ENCODE measurements at places on chromosomes 1 and 21. TPM values are rescaled to one million over a fixed set of nuclear protein-coding genes. Genes with fewer than 3 reads are reported as not detected.

TBCE gene
- 32.8 TPM for total RNA-seq

MPL gene
- total RNA-seq: 0.32 TPM

ALX3 gene
- total RNA-seq: not detected

DNA sequence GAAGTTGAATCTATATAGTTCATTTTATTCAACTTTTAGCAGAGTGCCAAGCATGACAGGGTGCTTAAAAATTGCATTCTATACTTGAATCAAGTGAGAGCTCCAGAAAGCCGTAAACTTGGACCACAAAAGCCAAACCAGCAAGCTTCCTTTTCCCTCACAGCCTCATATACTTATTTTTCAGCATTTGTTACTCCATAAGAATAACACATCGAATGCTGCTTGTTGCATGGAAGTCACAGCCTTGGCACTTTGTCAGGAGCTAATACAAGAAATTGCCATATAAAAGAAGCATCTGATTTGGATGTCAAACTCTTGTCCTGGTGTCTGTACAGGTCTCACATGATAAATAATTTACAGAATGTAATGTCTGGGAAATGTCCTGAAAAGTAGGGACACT lies 87.4 kb downstream of the PLXNA2 start:
- no peak for DNase-seq
- H3K4me3 ChIP-seq: no peak overlapping the region

DNA sequence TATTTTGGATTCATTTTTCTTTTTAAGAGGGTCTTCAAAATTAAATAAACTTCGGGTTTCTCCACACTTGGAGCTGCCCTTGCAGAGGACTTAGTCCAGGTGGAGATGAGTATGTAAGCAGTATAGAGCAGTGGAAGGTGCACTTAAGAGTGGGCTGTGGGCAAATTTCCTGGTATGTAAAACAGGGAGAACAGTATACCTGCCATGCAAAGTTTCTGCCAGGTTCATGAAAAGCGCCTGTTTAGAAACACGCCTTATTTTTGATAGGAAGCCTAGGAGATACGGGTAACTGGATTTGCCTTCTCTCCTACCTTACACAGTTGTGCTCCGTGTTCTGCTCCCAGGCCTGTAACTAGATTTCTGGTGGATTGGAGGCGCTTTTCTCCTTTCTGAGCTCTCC lies 1.2 kb downstream of the KDM4A start:
- no peak overlapping the region for H3K27ac ChIP-seq
- no peaks in the 10 kb centered on the region for H3K4me1 ChIP-seq
- DNase-seq: no peak
- no peaks in the 10 kb centered on the region for H3K27me3 ChIP-seq

- peaks cover 1% of the 10 kb centered on the region for H3K4me1 ChIP-seq
- no peak overlapping the region for H3K27ac ChIP-seq
- DNase-seq: peak; percentile 43
- no peaks in the 10 kb centered on the region for H3K27me3 ChIP-seq
- peaks cover 4% of the 10 kb centered on the region for H3K36me3 ChIP-seq
- H3K4me3 ChIP-seq: no peak overlapping the region
Measured at GRCh38 chr1:53401813-53402745, 57.1 kb upstream of the DMRTB1 start.

DNA sequence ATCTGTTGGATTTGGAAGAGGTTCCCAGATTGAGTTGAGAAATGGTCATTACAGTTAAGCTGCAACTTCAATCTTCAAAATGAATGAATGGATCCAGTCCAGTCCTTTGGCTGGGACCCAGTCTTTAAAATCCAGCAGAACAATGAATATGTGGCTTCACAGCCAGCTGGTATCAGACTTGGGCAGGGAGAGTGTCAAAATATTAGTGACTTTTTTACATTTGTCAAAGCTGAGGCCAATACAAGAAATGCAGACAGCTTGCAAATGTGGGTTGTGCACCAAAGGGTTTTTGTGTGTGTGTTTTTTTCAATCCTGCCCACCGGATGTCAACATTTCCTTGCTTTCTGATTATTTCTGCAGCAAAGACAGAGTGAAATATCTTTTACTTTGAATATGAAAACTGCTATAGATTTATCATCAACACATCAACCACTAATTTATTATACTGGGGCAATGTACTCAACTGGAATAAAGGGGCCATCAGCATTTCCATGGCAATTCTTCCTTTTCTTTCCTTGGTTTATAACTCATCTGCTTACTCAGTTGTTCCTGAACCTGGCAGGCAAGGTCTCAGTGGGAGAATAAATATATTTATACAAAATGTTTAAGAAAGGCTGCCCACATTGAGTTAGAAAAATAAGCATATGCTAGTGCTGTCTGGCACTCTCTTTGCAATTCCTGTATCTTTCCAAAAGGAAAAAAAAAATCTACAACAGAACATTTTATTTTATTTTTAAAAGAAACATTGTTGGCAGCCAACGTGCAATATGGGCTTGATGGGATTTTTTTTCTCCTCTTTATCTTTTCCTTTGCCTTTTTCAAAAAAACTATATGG lies 491.6 kb upstream of the C1orf87 start:
- H3K27me3 ChIP-seq: no peaks in the 10 kb centered on the region
- DNase-seq: no peak
- no peak overlapping the region for H3K27ac ChIP-seq
- no peak overlapping the region for H3K4me3 ChIP-seq
- no peaks in the 10 kb centered on the region for H3K4me1 ChIP-seq

DNA sequence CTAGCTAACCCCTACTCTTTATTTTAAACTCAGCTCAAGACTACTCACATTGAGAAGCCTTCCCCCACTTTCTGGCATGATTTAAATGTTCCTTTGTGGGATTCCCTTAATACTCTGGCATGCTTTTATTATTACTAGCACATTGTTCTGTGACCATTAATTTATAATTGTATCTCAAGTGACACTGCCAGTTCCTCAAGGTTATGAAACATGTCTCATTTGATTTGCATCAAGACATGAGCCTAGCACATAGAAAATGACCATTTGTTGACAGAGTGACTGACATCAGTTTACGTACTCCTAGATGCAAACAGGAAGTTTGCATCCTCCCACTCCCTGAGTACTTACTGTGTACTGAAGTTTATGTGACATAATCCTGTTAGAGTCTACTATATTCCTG lies 15.2 kb downstream of the RGS4 start:
- H3K27ac ChIP-seq: no peak overlapping the region
- DNase-seq: no peak
- H3K4me1 ChIP-seq: no peaks in the 10 kb centered on the region
- no peaks in the 10 kb centered on the region for H3K27me3 ChIP-seq
- H3K36me3 ChIP-seq: no peaks in the 10 kb centered on the region

- no peaks in the 10 kb centered on the region for H3K4me1 ChIP-seq
- no peak overlapping the region for H3K27ac ChIP-seq
- H3K4me3 ChIP-seq: no peak overlapping the region
- no peaks in the 10 kb centered on the region for H3K36me3 ChIP-seq
Measured at GRCh38 chr1:169193191-169193850, 86.8 kb downstream of the ATP1B1 start.

GRCh38 chr1:51268634-51269033 lies 32.6 kb downstream of the RNF11 start:
- no peaks in the 10 kb centered on the region for H3K27me3 ChIP-seq
- H3K36me3 ChIP-seq: peaks cover 33% of the 10 kb centered on the region
- no peak for DNase-seq
- H3K27ac ChIP-seq: no peak overlapping the region

GRCh38 chr1:155044812-155045657 lies 6.1 kb upstream of the ADAM15 start:
- peak; percentile 93 for DNase-seq
- H3K4me1 ChIP-seq: no peaks in the 10 kb centered on the region
- H3K36me3 ChIP-seq: no peaks in the 10 kb centered on the region
- no peak overlapping the region for H3K4me3 ChIP-seq
- no peak overlapping the region for H3K27ac ChIP-seq
